ENCODE measurements at places on chromosomes 13 and 19.

GRCh38 chr19:13164343-13165161, 14.3 kb downstream of the IER2 start:
- no peak for DNase-seq

GRCh38 chr19:16078759-16079707, 2.7 kb downstream of the TPM4 start:
- DNase-seq: peak; percentile 95

DNA sequence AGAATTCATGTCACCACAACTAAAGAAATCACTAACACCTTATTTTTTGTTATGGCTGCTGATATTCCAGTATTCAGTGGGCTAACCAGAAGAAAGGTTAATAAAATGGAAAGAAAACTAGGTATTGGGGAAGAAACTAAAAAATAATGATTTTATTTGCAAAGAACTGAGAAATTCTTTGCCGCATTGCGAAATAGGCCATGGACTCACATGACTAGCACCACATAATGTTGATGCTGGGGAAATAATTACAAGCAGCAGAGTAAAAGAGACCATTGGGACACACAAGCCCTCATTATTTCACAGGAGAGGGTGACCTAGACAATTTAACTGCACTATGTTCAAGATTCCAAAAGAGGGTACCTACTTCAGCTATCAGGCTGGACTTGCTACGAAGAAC, 1411.5 kb downstream of the SLITRK5 start:
- DNase-seq: no peak

GRCh38 chr13:27139565-27139964, 32.0 kb downstream of the USP12 start:
- no peak for DNase-seq

GRCh38 chr13:113969311-113969972, 4.4 kb downstream of the C13orf46 start:
- DNase-seq: no peak

GRCh38 chr13:97752961-97753668, 200.4 kb upstream of the IPO5 start:
- DNase-seq: no peak

- DNase-seq: no peak
Observed at GRCh38 chr19:38409631-38410133, 6.8 kb downstream of the FAM98C start.

GRCh38 chr19:57002710-57003109, 117.1 kb upstream of the USP29 start:
- DNase-seq: no peak

- DNase-seq: no peak
Observed at GRCh38 chr13:108560093-108560492, 69.3 kb upstream of the MYO16 start.

- no peak for DNase-seq
Observed at GRCh38 chr19:3284759-3285646, 60.5 kb downstream of the CELF5 start.

DNA sequence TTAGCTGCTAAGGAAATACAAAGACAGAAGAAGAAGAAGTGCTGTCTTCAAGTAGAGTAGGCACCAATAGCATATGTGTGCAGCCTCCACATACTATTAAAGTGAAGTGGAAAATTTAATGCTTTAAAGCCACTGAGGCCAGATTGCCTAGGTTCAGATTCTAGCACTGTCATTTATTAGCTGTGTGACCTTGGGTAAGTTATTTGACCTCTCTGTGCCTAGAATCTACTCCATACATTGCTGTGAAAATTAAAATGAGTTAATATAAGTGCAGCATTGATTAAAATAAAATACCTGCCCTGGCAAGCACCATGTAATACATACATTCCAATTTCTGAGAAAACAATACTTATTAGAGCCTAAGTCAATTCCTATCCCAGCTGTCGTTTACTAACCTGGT, 110.5 kb downstream of the FRY start:
- no peak for DNase-seq

GRCh38 chr19:41785653-41786052, 10.7 kb upstream of the CEACAM3 start:
- DNase-seq: no peak

- DNase-seq: peak; percentile 65
Observed at GRCh38 chr13:101640788-101641400, 188.4 kb downstream of the ITGBL1 start.

DNA sequence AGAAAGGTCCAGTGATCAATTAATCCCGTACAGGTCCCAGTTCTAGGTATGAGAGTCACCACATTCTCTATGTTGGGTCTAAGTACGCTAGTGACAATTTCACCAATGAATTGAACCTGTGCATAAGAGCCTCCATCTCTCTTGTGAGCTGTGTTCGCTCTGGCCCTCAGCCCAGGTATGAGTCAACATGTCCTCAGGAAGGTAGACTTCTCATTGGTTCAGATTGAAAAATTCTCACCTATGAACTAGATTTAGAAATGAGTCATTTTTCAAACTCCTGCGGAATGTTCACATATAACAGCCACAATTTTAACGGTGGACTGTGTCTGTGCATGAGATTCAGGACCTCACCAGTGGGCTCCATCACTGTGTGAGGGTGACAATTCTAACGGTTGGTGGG, 12.7 kb upstream of the ZNF43 start:
- no peak for DNase-seq

DNA sequence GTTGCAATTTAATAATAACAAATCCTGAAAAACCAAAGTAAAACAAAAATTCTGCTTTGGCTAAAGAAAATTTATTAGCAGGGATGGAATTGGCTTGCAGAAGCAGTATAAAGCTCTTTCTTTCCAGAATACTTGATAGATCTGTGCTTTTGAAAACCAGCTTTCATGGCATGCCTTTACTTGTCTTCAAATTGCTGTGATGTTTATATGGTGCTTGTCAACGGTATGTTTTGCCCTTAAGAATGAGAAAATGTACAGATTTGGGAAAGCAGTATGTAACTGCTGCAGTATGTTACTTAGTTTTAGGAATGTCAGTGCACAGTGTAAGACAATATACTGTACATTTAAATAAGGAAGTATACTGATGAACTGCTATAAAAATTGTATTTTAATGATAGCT, 120.8 kb upstream of the PCDH20 start:
- DNase-seq: no peak

- no peak for DNase-seq
Observed at GRCh38 chr19:4234862-4235201, 5.5 kb downstream of the EBI3 start.

- DNase-seq: no peak
Observed at GRCh38 chr13:82681535-82681934, 1200.7 kb downstream of the SLITRK1 start.

DNA sequence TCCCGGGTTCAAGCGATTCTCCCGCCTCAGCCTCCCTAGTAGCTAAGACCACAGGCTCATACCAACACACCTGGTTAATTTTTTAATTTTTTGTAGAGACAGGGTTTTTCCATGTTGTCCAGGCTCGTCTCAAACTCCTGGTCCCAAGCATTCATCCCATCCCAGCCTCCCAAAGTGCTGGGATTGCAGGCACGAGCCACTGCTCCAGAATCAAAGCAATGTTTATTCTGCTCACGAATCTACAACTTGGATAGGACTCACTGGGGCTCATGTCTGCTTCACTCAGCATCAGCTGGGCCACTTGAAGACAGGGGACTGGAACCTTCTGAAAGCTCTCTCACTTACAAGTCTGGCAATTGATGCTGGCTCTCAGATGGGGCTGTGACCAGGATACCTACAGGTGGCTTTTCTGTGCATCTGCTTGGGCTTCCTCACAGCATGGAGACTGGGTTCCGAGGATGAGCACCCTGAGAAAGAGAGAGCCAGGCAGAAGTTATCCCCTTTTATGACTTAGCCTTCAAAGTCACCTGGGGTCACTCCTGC, 8.2 kb upstream of the ZNF792 start:
- DNase-seq: no peak
